Occipital lobe (tissue), 3 donors: ENCODE measurements at places on chromosomes 5 and 9.

- DNase-seq = no peak
Measured at GRCh38 chr9:70551396-70551795, 136.9 kb upstream of the KLF9 start.

DNA sequence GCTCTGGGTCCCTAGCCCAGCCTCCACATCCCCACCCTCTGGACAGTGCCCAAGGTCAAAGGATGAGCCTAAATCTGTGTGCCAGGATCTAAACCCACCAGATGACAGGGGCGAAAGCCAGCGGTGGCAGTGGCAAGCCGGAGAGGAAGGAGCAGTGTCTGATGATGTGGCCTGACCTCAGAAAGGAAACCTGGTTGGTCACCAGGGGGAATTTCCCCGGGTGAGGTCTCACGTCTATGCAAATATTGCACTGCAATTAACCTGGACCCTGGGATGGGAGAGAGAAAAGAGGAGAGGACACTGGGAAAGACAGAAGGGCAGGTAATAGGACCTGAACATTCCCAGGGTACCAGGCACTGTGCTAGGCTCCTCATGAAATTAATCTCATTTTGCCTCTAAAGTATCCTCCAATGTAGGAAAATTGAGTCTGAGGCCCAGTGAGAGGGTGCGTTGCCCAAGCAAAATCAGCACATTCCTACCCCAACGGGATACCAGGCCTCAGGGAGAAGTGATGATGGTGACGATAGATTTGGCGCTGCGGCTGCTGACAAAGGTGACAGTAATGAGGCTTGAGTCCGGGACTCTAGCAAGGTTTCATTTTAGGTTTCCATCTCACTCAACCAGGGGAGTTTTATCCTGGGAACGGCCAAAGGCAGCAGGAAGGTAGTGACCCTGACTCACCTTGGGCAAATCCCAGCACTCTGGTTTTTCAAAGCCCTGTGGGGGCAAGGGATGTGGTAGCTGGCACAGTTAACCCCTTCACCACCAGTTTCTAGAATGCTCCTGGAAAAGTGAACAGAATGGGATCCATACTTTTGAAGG lies 13.4 kb upstream of the TNIP1 start:
- DNase-seq = no peak

- DNase-seq = no peak
Measured at GRCh38 chr5:150342583-150342982, 14.9 kb upstream of the TCOF1 start.

GRCh38 chr5:159906943-159907342 lies 9.3 kb upstream of the ADRA1B start:
- DNase-seq = no peak

- no peak for DNase-seq
Measured at GRCh38 chr9:97666907-97667686, 30.0 kb downstream of the XPA start.

- no peak for DNase-seq
Measured at GRCh38 chr5:154741415-154741814, 13.8 kb upstream of the LARP1 start.

- no peak for DNase-seq
Measured at GRCh38 chr5:173474881-173475287, 141.6 kb downstream of the BOD1 start.

DNA sequence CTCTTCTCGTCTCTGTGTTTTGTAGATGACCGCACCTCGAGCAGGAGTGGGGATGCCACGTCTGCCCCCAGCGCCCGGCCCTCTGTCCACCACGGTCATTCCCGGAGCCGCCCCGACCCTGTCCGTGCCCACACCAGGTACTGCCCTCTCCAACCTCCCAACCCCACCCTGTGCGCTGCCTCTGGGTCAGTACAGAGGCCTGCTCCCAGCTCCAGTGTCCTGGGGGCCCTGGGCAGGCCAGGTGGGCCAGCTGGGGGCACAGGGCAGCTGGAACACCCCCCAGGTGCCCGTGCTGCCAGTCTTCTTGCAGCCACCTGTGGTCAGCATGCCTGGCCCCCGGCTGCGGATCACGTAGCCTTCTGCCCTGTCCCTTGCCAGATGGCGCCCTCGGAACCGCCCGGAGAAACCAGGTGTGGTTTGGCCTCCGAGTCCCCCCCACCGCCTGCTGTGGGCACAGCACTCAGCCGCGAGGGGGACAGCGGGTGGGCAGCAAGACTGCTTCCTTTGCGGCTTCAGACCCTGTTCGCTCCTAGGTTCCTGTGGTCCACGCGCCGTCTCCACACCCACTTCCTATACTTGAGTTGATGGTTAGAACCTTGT lies 133.7 kb downstream of the WNK2 start:
- DNase-seq = no peak

GRCh38 chr9:25537808-25538207 lies 140.4 kb downstream of the TUSC1 start:
- DNase-seq = no peak

DNA sequence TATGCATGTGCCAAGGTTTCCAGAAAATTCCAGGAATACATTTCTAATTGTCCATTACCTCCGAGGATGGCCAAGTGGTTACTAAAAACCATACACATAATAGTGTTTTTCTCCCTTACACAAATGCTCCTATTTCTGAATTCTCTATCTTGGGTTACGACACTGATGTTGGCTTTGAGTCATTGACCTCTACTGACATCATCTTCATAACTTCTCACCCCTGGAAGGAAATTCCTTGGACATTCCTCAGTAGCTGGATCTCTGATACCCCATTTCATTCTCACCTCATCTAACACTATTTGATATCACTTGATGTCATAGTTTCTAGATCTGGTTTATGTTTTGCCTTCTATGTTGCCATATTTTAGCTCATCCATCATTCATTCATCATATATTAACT lies 287.2 kb downstream of the CTNND2 start:
- no peak for DNase-seq

GRCh38 chr5:72076621-72077300 lies 30.5 kb upstream of the MAP1B start:
- no peak for DNase-seq

GRCh38 chr5:111234125-111234524 lies 9.9 kb downstream of the CAMK4 start:
- DNase-seq = no peak

DNA sequence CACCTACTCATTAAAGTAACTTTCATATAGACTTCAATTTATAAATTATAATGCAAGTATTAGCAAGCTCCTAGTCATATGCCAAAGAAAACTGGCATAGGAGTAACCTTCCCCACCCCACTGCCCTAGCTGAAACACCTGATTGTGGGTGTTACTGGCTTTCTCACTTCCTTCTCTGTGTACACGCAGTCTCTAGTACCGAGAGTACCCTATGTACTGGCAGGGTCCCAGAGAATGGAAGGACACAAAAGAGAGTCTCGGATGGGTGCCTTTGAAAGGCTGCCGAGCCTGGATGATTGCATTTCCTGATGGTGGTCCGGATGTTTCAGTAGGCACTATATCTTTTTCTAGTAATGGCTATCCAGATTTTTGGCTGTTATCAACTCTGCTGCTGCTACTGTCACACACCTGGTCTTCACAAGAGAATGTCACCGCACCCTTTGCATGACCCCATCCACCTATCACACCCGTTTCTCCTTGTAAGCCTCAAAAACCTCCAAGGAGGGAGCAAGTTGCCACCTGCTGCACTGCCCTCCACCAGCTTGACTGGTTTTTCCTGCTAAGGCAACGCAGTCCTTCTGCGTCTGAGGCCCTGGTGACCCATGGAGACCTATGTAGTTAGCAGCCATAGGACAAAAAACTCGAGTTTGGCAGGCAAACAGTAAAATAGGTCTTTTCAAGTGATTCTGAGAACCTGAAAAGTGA lies 53.8 kb upstream of the CLINT1 start:
- DNase-seq = no peak

DNA sequence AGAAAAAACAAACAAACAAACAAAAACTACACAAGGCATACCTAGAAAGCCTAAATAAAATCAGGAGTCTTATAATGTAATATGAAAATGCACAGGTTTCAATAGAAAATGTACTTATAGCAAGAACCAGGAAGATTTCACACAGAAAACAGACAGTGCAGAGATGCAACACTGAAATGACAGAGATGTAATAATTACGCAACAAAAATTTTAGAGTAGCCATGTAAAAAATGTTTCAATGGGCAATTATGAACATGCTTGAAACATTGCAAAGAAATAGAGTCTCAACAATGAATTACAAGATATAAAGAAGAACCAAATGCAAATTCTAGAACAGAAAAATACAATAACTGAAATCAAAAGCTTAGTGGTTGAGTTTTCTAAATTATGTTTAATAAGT lies 405.9 kb downstream of the PLK2 start:
- no peak for DNase-seq

- peak; percentile 73 for DNase-seq
Measured at GRCh38 chr9:4666042-4666699, at the start of gene SPATA6L. SPATA6L (minus strand) TSS chr9:4666480; CDS start chr9:4666250, 230 bp downstream.

DNA sequence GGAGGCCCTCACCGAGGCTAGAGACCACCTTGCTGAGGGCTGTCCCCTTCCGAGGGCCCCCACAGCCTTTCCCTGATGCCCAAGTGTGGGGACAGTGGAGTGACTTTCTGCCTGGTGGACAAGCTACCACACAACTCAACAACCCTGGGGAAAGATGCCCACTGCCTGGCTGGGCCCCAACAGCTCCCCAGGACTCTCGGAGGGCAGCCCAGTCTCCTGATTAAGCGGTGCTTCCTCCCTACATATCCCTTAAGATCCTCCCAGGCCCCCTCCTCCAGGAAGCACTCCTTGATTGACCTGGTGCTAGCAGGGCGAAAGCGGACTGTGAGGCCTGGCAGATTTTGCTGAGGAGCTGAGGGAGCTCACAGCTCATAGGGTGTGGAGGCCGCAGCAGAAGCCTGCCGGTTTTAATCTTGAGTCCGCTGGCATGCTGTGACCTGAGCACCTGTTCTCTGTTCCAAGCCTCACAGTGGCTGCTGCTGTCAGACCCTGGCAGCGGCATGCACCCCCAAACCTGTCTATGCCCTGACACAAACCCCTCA lies 2.2 kb downstream of the NSMF start:
- no peak for DNase-seq

- DNase-seq = no peak
Measured at GRCh38 chr9:38118862-38119438, 49.9 kb upstream of the SHB start.

- no peak for DNase-seq
Measured at GRCh38 chr5:9126490-9126889, 419.4 kb downstream of the SEMA5A start.

- DNase-seq = no peak
Measured at GRCh38 chr5:4083591-4084337, 488.1 kb downstream of the IRX1 start.

- no peak for DNase-seq
Measured at GRCh38 chr5:88813805-88814575, 69.0 kb downstream of the MEF2C start.

DNA sequence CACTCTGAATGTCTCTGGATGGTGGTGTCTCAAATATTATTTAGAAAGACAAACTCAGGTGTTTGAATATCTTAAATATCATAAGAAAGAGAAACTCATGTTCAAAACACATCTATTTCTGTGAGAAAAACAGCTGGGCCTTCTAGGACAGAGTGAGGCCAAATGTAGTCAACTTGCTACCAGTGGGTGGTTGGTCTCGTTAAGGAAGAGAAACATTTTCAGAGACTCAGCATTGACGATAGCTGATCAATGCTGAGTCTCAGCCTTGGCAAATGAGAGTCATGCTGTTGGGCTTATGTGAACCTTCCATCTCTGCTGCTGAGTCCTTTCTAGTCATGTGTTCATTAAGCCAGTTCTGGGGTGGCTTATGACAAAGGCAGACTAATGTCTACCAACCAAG lies 418.0 kb downstream of the CETN3 start:
- no peak for DNase-seq

GRCh38 chr9:124260769-124261603 lies 3.2 kb downstream of the NEK6 start:
- no peak for DNase-seq

DNA sequence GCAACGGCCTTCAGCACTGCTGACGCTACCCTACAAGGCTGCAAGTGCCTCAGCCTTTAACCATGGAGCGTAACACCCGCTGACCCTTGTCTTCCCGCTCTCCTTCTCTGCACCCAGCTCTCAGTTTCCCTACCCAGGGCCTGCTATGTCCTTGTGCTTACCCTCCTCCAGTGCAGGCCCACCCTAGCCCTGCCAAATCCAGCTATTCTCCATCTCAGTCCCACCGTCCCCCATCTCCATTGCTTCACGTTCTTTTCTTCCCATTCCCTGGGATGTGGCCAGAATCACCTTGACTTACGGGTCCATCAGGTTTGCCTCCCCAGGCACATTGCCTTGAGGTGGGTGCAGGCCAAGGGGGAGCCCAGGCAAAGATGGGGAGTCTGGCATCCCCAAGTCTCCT lies 91.2 kb downstream of the PAX5 start:
- DNase-seq = no peak

- no peak for DNase-seq
Measured at GRCh38 chr9:95954940-95955339, 79.4 kb downstream of the ERCC6L2 start.

GRCh38 chr9:110911659-110912418 lies 126.4 kb downstream of the LPAR1 start:
- DNase-seq = no peak

DNA sequence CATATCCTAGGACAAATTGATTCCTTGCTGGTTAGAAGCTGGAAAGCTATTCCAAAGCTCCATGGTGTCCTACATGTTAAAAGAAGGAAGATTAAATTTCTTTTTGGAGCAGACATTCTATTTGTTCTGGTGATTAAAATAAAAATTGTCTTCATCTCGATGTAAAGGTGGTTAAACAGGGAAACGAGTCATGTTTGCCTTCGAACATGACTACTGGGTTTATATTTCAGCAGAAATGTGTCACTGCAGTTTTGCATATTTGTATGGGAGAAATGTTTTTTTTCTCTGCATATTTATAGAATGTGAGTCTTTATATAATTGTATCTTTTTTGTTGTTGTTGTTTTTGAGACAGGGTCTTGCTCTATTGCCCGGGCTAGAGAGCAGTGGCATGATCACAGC lies 36.4 kb downstream of the ADAMTS12 start:
- no peak for DNase-seq

DNA sequence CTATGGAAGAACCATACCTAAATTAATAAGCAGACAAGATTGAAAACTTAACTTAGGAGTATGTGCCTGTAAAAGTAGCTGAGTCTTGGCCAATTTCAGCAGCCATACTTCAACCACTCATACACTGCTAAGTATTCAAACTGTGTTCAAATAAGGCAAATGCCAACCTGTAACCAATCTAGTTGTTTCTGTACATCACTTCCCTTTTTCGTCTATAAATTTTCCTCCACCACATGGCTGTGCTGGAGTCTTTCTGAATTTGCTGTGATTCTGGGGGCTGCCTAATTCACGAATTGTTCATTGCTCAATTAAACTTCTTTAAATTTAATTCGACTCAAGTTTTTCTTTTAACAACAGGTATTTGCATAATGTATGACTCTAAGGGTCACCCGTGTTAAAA lies 184.4 kb downstream of the PLK2 start:
- no peak for DNase-seq

- DNase-seq = no peak
Measured at GRCh38 chr5:107776922-107777740, 106.4 kb upstream of the EFNA5 start.

GRCh38 chr9:137068539-137069507 lies 1.5 kb downstream of the SAPCD2 start:
- no peak for DNase-seq
